ENCODE measurements at places on chromosomes 2 and 18. TPM values are rescaled to one million over a fixed set of nuclear protein-coding genes. Genes with fewer than 3 reads are reported as not detected.

ZNF892 gene
- 0.20 TPM for polyA plus RNA-seq

DAW1 gene
- 0.01 TPM for polyA plus RNA-seq

ONECUT2 gene
- under 0.01 TPM for polyA plus RNA-seq

BMP10 gene
- polyA plus RNA-seq = not detected

SKOR2 gene
- not detected for polyA plus RNA-seq

IL1R2 gene
- polyA plus RNA-seq = 67.2 TPM

FN1 gene
- polyA plus RNA-seq = 154 TPM

INO80D gene
- 3.4 TPM for polyA plus RNA-seq

GNLY gene
- polyA plus RNA-seq = 1.7 TPM

RAB27B gene
- 5.7 TPM for polyA plus RNA-seq

ERFE gene
- 0.38 TPM for polyA plus RNA-seq

ADCYAP1 gene
- 0.14 TPM for polyA plus RNA-seq

CPO gene
- 0.06 TPM for polyA plus RNA-seq

MAP4K4 gene
- 19.6 TPM for polyA plus RNA-seq

ASB18 gene
- polyA plus RNA-seq = not detected

NOSTRIN gene
- 6.3 TPM for polyA plus RNA-seq

SATB2 gene
- polyA plus RNA-seq = 0.57 TPM

IRS1 gene
- polyA plus RNA-seq = 3.7 TPM
